ENCODE measurements at places on chromosomes 4 and X.

DNA sequence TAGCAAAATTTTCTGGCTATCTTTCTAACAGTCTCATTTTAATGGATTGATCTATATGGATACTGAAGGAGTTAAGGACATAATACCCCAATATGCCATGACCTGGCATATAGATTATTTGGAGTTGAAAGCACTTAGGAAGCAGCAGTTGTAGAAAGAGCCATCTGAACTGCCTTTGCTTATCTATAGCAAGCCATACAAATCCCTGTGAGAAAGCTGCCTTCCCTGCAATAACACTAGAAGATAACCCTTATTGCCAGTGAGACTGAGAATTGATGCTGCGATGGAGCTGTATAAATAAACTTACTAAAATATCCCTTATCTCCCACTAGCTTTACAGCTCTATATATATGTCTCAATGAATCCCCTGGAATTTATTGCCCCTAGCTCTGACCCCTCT, 346.3 kb downstream of the TECRL start:
- DNase-seq, result no peak

- DNase-seq, result no peak
Measured at GRCh38 chr4:29541757-29542156, 1178.4 kb upstream of the PCDH7 start.

- no peak for DNase-seq
Measured at GRCh38 chrX:45888518-45888917, 656.7 kb downstream of the ZNF674 start.

GRCh38 chrX:37424000-37424429, 74.9 kb downstream of the PRRG1 start:
- DNase-seq, result no peak

DNA sequence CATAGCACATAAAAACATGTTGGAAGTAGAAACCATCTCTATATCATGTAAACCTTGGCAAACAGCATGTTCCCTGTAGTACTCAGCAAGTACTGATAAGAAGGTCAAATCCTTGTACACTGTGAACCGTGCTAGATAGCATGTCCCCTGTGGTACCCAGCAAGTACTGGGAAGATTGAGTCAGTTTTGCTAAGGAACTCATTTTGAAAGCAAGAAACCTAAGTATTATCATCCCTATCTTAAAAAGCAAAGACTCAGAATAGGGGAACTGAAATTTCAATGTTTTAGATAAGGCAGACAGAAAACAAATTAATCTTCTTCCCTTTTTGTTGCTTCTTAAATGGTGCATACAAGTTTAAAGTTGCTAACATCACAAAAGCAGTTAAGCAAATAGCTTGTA, 180.2 kb downstream of the RBM46 start:
- DNase-seq, result no peak

DNA sequence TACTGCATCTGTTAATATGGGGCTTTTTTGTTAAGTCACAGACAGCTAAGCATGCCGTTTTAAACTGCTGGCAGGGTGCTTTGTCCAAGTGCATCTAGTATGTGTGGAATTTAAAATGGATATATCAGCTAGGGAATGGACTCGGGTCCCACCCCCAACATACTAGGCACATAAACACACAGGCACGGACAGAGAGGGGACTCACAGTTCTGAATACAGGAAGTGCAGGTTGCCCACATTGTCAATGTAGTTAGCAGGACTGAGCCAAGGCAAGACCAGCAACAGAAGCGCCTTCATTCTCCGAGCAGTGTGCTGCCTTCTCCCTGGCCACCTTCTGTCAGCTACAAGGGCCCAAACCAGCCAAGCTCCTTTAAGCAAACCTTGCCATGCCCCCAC, 33.6 kb downstream of the LNX1 start:
- DNase-seq, result no peak

GRCh38 chr4:118265312-118266144, 87.3 kb downstream of the PRSS12 start:
- peak; percentile 33 for DNase-seq

DNA sequence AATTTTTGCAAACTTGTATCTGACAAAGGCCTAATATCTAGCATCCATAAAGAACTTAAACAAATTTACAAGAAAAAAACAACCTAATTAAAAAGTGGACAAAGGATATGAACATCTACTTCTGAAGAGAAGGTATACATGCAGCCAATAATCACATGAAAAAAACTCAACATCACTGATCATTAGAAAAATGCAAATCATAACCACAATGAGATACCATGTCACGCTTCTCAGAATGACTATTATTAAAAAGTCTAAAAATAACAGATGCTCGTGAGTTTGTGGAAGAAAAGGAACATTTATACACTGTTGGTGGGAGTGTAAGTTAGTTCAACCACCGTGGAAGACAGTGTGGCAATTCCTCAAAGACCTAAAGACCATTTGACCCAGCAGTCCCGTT, 24.0 kb downstream of the CEP44 start:
- no peak for DNase-seq

- DNase-seq, result no peak
Measured at GRCh38 chr4:107866726-107867125, 42.0 kb downstream of the SGMS2 start.

- DNase-seq, result no peak
Measured at GRCh38 chr4:99654361-99654761, 3.3 kb downstream of the C4orf54 start.

DNA sequence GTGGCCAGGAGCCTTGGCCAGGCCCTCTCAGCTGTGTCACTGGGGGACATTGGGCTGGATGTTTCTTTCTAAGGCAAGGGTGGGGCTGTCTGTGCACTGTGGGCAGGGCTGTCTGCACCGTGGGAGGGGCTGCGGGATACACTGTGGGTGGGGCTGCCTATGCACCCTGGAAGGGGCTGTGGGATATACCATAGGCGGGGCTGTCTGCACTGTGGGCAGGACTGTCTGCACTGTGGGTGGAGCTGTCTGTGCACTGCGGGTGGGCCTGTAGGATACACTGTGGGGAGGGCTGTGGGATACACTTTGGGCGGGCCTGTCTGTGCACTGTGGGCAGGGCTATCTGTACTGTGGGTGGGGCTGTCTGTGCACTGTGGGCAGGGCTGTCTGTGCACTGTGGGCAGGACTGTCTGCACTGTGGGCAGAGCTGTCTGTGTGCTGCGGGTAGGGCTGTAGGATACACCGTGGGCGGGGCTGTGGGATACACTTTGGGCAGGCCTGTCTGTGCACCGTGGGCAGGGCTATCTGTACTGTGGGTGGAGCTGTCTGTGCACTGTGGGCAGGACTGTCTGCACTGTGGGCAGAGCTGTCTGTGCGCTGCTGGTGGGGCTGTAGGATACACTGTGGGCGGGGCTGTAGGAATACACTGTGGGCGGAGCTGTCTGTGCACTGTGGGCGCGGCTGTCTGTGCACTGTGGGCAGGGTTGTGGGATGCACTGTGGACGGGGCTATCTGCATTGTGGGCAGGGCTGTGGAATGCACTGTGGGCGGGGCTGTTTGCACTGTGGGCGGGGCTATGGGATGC, 31.1 kb downstream of the ACOX3 start:
- DNase-seq, result no peak

GRCh38 chrX:1417921-1418771, 26.2 kb upstream of the SLC25A6 start:
- no peak for DNase-seq

- DNase-seq, result peak; percentile 87
Measured at GRCh38 chr4:185203486-185204237, at the start of gene CFAP97. Gene CFAP97, minus strand, starts transcription at chr4:185204000. Its CDS starts 12,804 bp downstream, at chr4:185191196.

- DNase-seq, result no peak
Measured at GRCh38 chrX:67872958-67873357, 329.1 kb downstream of the AR start.

GRCh38 chr4:53376900-53377299, 541 bp upstream of the FIP1L1 start:
- DNase-seq, result no peak

DNA sequence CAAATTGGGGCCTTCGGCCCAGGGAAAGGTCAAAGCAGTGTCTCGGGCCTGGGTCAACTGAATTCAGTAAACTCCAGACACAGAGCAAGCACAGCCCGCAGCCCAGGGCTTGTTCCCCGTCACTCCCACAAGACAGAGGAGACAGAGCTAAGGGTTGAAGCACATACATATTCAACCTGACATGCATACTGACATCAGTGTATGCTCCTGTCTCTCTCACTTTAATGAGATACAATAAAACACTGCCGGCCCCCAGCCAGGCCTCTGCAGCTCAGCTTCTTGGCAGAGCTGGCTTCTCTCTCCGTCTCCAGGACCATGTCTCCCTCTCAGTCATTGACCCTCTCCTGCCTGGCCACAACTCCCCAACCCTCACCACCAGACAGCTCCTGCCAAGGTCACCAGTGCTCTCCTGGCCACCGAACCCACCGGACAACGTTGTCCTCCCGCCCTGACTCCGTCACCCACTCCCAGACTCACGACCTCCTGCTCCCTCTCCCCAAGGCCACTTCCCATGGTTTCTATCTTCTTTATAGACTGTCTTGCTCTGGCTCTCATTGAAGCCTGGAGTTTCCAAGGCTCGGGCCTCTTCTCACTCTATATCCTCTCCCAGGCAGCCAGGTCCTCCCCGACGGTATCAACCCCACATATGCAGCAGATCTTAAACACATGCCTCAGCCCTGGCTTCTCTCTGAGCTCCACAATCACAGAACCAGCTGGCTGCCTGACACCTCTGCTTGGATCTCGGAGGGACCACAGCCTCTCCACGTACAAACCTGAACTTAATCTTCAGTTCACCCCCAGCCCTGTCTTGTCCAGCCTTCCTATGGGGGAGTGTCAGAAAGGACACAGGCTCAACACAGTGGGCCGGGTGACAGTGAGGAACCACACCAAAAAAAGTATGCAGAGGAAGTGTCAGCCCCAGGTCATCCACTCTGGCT, 67.7 kb upstream of the C4orf50 start:
- no peak for DNase-seq

- peak; percentile 41 for DNase-seq
Measured at GRCh38 chrX:17621566-17622270, 115.6 kb upstream of the SCML1 start.

- DNase-seq, result no peak
Measured at GRCh38 chrX:141405853-141406492, 163.7 kb upstream of the SPANXC start.

DNA sequence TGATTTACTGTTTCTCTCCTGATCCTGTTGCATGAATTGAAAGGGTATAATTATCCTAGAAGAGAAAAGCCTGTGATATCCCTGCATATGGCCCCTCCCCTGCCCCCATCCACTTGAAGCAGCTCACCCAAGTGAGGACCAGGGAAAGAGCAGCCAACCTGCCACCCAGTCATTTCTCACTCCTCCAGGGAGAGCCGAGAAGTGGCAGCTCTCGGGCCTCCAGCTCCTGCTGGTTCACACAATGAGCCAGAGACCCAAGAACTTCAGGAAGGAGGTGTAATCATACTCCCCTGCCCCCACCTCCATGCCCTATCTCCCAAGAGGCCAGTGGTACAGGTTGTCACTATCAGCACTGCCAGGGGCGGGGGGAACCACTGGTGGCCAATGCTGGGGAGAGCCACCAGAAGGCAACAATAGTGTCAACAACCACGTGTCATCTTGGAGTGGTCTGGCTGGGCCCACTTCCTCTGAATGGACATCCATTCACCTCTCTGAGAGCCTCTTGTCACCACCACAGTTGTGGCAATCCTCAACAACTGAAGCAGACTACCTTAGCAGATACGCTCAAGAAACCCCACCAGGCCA, 42.9 kb downstream of the APOO start:
- DNase-seq, result no peak

GRCh38 chr4:102586644-102587021, 85.5 kb downstream of the NFKB1 start:
- DNase-seq, result no peak

DNA sequence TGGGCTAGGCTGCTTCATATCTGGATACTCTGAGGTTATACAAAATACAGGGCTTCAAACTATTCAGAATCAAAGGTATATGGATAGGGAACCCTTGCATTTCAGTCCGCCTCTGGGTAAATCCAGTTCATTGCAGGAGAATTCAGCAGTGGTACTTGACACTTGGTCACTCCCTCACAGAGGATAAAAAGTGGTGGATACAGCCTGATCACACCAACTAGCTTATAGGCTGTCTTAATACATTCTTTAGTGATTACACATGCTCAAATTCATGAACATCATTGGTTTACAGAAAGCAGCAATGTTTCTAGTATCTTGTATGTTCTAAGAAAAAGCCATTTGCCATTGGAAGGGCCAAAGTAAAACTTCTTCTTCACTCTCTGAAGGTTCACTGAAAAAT, 104.8 kb upstream of the PDE5A start:
- DNase-seq, result no peak

- no peak for DNase-seq
Measured at GRCh38 chr4:4574792-4575191, 32.9 kb upstream of the STX18 start.

DNA sequence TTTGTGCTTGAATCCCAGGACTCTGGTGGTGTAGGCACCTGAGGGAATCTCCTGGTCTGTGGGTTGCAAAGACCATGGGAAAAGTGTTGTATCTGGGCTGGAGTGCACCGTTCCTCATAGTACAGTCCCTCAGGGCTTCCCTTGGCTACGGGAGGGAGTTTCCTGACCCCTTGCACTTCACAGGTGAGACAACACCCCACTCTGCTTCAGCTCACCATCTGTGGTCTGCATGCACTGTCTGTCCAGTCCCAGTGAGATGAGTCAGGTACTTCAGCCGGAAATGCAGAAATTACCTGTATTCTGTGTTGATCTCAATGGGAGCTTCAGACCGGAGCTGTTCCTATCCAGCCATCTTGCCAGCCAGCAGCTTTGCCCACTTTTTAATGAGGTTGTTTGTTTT, 353.0 kb upstream of the IRS4 start:
- DNase-seq, result no peak

- no peak for DNase-seq
Measured at GRCh38 chr4:54063229-54063628, 1.2 kb downstream of the CHIC2 start.
